Suppressor macrophage treated with lipopolysaccharide for 1 hour (primary cell): ENCODE measurements at places on chromosomes 6 and 20.
A peak's percentile ranks its signal among the peaks of the same experiment; 100 is the strongest.

DNA sequence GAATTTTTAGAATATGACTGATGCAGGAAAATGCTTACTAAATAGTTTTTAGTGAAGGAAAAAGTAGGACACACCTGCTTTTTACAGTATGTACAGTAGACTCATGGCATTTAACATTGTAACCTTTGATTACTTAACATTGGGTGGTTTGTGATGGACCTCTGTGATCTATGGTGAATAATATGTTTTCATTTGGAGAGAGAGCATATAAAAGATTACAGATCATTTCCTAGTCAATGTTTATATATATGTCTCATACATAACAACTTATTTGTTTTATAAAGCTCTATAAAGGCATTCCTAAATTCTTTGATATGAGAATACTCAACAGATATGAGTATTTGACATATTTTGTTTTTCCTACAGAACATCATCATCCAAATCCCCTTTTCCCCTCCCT lies 129.3 kb upstream of the PDE7B start:
- no peak for DNase-seq

- no peak for DNase-seq
Measured at GRCh38 chr6:91653895-91654294, 1067.0 kb upstream of the MAP3K7 start.

GRCh38 chr20:13325033-13325432 lies 104.0 kb downstream of the ISM1 start:
- peak; percentile 1 for DNase-seq

DNA sequence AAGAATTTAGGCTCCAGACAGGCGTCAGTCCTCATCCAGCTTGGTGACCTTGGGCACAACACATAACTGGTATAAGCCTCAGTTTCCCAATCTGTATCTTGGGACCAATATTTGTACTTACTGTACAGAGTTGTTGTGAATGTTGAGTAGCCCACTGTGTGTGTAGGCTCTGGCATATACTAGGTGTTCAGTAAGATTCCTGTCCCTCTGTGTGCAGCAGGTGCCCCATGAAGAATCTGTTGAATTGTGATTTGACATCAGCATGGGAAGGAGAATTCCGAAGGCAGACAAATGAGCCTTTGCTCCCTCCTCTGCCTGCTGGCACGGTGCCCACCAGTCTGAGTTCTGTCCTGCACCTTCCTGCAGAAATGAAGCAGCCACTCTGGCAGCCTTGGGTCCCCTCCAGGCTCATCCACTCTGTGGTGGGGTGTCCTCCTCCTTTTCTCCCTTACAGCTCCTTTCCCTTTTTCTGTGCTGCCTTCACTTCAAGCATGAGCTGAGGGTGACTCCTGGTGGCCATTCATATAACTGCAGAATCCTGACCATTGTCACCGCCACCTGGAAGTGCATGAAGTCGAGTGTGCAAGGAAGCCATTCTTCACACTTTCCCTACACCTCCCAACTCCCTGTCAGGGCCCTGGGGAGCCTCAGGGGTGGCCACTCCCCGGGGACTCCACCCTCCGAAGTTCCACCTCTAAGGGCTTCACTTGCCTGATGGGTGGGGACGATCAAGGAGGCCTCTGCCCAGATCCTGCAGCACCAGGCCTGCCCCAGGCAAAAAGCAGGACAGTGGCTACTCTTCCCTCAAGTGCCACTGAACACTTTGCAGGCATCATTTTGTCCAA lies 48.2 kb downstream of the MRPL14 start:
- peak; percentile 83 for DNase-seq

GRCh38 chr20:32964575-32964974 lies 39.7 kb downstream of the SUN5 start:
- no peak for DNase-seq

- no peak for DNase-seq
Measured at GRCh38 chr6:167162591-167162990, 4.8 kb upstream of the GPR31 start.

GRCh38 chr20:54320148-54320607 lies 112.3 kb downstream of the PFDN4 start:
- no peak for DNase-seq

- DNase-seq = no peak
Measured at GRCh38 chr6:145276756-145277155, 458.6 kb downstream of the EPM2A start.

- no peak for DNase-seq
Measured at GRCh38 chr6:21842875-21843645, 249.5 kb downstream of the SOX4 start.

GRCh38 chr20:50400705-50401586 lies 109.2 kb upstream of the PTPN1 start:
- DNase-seq = no peak

GRCh38 chr20:13756551-13756950 lies 28.2 kb downstream of the ESF1 start:
- DNase-seq = no peak

GRCh38 chr6:111806561-111807497 lies 66.4 kb downstream of the FYN start:
- no peak for DNase-seq

- no peak for DNase-seq
Measured at GRCh38 chr6:132712366-132712765, 1.5 kb downstream of the VNN1 start.

DNA sequence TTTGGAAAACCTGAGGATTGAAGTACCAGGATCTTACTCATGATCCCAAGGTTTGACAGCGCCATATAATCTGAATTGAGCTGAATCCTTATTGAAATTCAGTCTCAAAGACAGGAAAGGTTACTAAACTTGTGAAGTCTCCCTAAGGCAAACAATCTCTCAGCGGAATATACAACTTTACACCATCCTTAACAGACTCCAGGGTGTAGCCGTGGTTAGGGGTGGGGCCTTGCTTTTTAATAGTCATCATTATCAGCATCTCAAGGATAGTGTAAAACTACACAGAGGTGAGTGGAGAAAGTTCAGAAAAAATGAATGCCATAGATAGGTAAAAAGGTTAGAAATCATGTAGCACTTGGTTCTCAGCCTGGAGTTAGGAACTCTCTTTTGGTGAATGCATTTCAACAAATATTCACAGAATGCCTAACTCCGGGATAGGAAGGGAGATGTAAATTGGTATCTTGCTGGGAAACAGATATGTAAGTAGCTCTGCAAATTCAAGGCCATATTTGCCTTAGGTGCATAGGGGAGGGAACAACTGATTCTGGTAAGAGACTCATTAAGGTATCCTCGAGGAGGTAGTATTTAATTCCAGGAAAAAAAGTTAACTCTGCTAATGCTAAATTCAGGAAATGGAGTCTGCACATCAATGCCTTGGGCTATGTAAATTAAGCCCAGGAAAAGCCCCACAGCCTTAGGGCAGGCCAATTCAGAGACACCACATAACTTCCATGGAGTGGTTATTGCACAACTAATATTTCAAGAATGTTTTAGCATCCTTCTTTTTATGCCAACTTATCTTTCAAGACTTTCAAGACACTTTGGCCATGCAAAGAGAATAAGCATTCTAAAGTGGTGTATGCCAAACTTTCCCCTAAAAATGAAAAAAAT lies 61.6 kb downstream of the SNAP25 start:
- no peak for DNase-seq

DNA sequence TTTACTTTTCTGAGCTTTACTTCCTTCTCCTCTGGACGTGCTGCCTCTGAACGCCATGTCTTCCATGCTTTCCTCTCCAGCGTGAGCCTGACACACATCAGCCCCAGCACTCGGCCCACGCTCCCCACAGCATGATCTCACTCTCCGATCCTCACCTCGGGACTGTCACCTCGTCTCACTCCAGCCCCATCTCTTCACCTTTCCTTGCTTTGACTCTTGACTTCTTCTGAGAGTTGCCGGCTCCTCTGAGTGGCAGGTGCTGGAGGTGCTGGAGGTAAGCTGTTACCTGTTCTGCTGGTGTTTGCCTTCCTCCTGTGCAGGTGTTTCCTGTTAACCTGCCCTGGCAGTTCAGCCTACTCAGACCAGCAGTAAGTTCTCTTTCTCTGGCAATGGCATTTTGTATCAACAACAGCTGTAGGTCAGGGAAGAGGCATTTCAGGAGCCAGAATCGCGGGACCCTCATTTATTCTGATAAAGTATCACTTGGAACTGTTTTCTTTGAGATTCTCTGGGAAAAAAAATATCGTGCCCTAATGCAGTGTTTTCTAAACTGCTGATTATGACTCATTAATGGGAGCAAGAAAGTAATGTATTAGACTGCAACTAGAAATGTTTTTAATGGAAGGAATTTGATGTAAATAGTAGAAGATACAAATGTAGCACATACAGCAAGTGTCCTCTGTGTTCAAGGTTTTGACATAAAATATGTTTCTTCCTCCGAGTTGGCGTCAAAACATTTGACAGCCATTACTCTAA lies 106.5 kb downstream of the ARID1B start:
- peak; percentile 80 for DNase-seq

DNA sequence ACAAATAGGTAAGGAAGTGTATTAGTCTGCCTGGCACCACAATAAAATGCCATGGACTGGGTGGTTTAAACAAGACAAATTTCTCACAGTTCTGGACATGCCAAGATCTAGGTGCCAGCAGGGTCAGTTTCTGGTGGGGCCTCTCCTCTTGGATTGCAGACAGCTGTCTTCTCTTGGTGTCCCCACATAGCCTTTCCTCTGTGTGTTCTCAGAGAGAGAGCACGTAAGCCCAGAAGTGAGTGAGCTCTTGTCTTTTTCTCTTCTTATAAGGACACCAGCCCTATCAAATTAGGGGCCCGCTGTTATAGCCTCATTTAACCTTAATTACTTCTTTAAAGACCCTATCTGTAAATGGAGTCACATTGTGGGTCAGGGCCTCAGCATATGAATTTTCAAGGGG lies 28.3 kb downstream of the SMPDL3A start:
- no peak for DNase-seq

- DNase-seq = peak; percentile 68
Measured at GRCh38 chr6:31270788-31271640, 878 bp downstream of the HLA-C start.

DNA sequence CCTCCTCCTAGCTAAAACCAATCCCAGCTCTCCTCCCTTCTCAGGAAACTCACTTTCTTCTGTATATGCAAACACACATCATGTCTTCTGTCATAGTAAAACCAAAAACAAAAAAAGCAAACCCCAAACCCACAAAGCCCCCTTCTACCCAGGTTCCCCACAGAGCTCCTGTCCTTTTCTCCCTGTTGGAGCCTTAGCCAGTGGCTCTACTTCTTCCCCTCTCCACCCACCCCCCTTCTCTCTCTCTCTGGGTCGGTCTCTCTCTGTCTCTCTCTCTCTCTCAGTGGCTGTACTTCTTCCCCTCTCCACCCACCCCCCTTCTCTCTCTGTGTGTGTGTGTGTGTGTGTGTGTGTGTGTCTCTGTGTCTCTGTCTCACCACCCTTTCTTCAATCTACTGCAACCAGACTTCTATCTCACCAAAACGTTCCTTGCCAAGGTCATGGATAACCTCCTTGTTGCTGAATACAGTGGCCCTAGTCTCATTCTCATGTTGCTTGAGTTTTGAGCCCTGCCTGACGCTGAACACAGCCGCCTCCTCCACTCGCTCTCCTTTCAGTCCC lies 8.7 kb upstream of the OSER1 start:
- no peak for DNase-seq

DNA sequence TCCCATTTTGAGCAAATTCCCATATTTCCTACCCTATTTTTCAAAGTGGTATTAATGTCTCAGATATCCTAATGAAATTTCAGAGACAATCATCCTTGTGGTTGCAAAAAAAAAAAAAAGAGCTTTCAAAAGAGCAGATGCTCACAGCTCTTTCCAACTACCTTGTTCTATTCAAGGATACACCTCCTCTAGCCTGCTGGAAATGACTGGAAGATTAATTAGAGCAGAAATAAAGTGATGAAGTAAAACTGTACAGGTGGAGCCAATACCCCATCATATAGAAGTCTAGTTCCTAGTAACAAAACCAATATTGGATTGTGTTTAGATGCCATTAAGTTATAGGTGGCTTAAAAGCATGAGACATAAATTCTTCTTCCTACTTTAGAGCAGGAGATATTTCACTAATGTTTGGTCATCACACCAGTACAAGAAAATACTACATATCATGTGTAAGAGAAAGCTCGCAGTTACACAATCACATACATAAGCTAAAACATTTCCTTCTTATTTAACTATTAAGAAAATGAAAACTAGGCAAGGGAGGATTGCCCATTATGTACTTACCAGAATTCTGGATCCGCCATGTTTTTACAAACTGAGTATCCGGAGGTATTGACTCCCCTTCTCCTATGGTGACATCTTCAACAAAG lies 42.4 kb downstream of the ILRUN start:
- peak; percentile 61 for DNase-seq

DNA sequence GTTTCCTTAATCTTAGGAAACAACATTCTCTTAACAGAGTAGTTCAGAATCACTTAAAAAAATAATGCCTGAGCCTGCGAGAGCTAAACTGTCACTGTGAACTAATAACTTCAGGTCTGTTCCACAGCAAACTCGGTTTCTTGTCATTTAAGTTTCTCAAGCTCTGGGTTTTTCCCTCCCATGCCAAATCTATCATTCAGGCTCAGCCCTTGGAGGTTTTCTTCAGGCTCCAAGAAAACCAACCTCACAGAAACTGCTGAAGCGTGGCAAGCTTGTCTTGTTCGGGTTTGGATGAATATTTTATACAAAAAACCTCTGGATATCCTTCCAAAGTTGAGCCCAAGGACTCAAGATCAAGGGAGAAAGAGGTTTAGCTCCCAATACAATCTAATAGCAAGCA lies 99.7 kb upstream of the SNX9 start:
- DNase-seq = no peak

DNA sequence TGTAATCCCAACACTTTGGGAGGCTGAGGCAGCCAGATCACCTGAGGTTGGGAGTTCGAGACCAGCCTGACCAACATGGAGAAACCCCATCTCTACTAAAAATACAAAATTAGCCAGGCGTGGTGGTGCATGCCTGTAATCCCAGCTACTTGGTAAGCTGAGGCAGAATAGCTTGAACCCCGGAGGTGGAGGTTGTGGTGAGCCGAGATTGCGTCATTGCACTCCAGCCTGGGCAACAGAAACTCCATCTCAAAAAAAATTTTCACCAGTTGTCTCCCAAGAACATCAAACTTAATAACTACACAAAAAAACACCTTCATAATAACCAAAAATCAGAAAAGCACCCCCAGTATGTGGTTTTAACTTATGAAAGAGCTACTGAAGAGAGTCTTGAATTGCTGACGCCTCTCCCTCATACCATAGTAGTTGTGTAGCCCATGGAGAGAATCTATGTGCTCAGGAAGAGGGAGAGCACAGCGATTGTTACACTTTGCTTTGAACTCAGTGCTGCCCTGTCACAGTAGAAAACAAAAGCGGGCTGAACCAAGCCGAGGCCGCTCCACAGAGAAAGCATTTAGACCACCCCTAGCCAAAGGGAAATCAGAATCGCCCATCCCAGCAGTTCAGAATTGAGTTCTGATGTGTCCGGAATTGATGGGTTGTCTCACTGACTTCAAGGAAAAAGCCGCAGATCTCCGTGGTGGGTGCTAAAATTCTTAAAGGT lies 42.0 kb upstream of the GMPR start:
- no peak for DNase-seq
